ENCODE measurements at places on chromosomes 1 and 21.

- DNase-seq, result no peak
Measured at GRCh38 chr1:182681568-182681912, 2.8 kb downstream of the RGS8 start.

DNA sequence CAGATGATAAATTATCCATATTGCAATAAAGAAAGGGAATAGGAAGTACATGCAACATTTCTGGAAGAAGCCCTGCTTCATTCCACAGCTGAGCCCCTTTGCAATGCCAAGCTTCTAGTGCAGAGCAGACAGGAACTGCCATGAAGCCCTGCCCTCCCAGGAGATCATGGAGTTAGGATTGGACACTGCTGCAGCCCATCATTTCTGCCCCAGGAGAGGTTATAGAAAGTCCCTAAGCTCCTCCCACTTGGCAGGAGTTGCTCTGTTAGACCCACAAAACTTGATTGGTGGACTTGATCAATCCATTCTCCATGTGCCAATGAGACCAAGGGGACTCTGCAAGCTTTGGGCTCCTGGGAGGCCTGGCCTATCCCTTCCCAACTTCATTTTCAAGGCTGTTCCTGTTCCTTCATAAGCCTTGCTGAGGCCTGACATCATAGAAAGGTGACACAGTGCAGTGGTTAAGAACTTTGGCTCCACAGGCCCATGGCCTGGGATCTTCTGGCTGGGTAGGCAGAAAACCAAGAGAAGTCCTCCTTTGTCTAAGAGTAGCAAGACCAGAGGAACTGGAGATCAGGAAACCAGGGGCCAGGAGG, 1.3 kb upstream of the LAPTM5 start:
- no peak for DNase-seq

GRCh38 chr1:119227456-119227855, 87.0 kb upstream of the WARS2 start:
- DNase-seq, result no peak

- peak; percentile 20 for DNase-seq
Measured at GRCh38 chr1:153422450-153423068, 6.2 kb downstream of the S100A7A start.

DNA sequence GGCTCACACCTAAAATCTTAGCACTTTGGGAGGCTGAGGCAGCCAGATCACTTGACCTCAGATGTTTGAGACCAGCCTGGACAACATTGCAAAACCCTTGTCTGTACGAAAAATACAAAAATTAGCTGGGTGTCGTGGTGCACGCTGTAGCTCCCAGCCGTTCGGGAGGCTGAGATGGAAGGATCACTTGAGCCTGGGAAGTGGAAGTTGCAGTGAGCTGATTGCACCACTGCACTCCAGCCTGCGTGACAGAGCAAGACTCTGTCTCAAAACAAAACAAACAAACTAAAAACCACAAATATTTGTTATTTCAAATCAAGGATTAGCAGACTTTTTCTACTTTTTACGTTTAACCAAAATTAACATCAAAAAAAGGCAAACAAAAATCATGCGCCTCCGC, 31.3 kb downstream of the INKA2 start:
- no peak for DNase-seq

DNA sequence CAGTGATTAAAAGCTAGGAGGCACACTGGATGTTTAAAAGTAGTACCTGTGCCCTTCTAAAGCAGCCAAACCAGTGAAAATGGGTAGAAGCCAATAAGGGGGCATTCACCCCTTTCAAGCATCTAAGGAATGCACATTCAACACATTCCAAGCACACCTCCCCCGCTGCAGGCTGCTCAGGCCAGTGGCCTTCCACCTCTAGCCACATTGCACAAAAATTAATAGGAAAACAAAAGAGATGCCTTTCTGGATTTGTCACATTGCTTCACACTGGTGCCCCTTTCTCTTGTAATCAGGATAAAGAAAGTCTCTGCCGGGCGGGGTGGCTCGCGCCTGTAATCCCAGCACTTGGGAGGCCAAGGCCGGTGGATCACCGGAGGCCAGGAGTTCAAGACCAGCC, 834.0 kb downstream of the USP25 start:
- DNase-seq, result peak; percentile 45

- DNase-seq, result no peak
Measured at GRCh38 chr1:226466296-226466695, 58.4 kb upstream of the PARP1 start.

DNA sequence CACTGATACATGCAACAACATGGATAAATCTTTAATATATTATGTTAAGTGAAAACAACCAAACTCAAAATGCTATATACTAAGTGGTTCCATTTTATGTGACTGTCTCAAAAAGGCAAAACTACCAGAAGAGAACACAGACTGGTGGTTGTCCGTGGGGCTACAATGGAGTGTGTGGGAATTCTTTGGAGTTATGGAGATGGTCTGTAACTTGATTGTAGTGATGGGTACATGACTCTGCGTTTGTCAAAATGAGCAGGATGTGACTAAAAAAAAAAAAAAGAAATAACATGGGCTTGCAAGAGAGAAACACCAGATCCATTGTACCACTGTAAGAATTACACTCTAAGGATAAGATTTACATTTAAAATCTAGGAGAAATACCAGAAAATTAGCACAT, 52.2 kb upstream of the KIAA1614 start:
- DNase-seq, result no peak

GRCh38 chr1:62391369-62391971, 45.4 kb upstream of the USP1 start:
- DNase-seq, result no peak

- no peak for DNase-seq
Measured at GRCh38 chr1:16445052-16445451, 4.5 kb downstream of the NECAP2 start.

DNA sequence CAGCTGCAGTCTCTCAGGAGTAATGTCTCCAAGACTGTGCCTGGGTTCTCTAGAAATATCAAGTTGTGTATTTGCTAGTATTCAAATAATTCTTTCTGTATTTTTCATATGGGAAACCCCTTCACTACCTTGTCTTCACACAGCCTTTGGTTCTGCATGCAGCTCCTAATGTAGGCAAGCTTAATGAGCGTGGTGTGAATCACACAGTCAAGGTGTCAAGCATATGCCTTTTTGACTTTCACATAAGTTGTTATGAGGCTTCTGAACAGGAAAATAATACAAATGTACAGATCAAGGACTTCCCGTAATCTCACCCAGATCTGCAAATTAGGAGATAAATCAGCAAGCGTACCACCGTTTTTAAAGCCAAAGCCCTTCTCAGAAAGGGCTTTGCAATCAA, at the start of gene FCRL3:
FCRL3 (minus strand) TSS at position 38 of the 400 bp plus-strand sequence. CDS start 280 bp downstream, outside the sequence.
- no peak for DNase-seq

DNA sequence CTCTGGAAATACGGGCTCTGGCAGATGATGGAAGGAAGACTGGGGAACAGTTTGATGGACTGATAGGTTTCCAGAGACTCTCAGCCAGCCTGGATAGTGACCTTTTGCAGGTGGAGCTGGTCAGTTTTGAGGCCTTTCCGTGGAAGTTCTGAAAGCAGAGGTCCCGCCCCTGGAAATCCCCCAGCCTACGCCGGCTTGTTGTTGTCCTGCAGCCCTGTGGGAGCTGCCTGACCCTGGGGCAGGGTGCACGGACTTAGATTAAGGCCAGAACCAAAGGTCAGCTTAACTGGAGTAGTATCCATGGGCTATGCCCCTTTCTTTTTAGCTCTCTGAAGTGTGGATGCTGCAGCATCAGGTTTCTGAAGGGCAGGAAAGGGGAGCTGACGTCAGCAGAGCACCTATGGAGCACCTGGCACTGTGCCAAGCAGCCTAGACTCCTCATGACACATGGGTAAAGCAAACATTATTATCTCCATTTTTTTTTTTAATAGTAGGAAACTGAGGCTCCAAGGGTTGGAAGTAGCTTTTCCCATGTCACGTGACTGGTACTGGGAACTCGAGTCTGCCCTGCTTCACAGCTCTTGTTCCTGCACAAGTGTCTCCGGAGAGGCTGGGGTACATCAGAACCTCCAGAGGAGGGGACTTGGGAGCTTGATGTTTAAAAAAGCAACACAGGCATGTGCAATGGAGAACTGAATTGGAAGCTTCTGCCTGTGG, 38.5 kb downstream of the IER5 start:
- DNase-seq, result no peak

GRCh38 chr1:10050611-10051010, 17.9 kb downstream of the UBE4B start:
- DNase-seq, result no peak

GRCh38 chr1:177130451-177130945, 34.0 kb downstream of the ASTN1 start:
- DNase-seq, result no peak

GRCh38 chr21:39781331-39781730, 36.3 kb downstream of the IGSF5 start:
- DNase-seq, result no peak

DNA sequence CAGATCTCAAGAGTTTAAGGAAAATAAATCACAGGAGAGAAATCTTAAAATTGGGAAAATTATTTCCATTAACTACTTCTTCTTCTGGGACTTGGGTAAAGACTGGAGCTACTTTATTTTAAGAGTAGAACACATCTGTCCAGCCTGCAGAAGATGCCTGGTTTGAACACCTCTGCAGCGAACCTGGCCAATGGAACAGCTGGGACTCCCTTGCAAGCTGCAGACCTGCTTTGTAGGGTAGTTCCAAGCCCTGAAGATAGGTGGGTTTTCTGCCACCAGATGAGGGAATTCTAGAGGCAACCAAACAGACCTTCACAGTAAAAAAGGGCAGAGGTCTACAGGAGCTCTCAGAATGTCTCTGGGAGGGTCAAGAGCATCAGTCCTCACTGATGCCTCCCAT, 86.5 kb upstream of the CACNA1E start:
- no peak for DNase-seq

DNA sequence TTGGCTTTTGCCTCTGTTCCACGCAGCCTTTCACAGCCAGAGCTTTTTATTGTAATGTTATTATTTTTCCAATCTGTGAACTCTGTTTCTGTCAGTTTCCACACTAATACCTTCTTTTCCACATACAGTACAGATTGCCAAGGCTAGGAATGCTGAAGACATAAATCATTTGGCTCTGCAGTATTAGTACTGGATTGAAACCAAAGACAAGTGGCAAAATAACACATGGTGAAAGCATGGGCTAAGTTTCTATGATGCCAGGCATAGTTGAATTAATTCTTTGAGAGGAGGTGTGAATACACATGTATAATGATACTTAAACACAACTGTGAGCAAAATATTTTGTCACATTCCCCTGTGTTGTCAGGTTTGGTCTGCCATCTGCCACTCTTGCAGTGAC, 73.5 kb downstream of the TMEM200B start:
- DNase-seq, result no peak

DNA sequence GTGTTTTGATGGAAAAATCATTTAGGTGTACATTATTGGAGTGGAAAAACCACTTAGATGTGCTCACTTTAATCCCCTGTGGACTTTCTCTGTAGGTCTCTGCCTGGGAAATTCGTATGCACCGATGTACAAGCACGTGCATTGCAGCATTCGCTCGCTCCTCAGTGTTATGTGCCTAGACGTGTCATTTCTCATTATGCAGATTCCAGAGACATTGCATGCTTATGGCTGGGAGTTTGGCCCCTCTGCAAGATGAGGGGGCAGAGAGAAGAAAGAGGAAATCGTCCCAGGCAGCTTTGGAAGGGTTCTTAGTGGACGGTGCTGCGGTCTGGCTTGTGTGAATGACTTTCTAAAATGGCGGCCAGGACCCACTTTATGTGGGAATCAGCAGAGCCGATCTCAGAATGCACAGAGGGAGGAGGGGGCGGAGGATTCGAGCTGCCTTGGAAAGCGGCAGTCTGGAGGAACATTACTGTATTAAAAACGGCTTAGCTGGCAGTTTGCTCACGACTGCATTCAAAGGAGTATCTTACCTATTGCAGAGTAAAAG, 2.3 kb downstream of the SPEN start:
- DNase-seq, result no peak

GRCh38 chr1:205523891-205524793, 19.7 kb downstream of the CDK18 start:
- peak; percentile 50 for DNase-seq

GRCh38 chr1:192010406-192010805, 147.9 kb upstream of the RGS18 start:
- no peak for DNase-seq

DNA sequence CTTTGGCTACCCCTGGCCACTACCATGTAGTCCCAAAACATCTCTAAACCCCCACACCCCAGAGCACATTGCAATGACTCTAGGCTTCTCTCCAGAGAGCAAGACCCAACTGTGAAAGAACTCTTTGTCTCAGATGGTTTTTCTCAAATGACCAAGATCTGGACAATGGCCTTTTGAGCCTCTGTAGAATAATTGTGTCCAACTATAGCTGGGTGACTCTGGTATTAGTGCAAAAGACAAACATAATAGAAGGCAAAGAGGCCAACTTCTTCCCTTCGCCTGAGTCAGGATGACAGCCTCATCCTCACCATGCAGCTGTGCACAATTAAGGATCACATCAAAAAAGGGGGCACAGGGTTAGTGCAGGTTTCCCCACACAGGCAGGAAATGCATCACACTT, 139.6 kb downstream of the BRINP2 start:
- DNase-seq, result peak; percentile 52

DNA sequence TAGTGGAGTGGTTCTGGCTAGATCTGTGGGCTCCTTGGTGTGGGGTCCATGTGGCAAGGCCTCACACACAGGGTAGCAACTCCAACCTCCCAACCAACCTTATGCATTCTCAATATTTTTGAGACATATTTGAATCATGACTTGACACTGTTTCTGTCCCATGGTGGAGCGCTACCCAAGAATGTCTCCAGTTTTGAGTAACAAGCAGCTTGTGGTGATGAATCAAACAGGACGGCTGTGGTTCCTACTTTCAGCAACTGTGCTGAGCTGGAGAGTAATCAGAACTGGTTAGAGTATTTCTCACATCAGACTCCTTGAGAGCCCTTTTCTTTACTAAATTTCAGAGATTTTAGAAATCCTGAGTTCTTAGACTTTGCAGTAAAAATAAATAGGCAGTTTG, 3.1 kb downstream of the LCE3D start:
- peak; percentile 28 for DNase-seq

DNA sequence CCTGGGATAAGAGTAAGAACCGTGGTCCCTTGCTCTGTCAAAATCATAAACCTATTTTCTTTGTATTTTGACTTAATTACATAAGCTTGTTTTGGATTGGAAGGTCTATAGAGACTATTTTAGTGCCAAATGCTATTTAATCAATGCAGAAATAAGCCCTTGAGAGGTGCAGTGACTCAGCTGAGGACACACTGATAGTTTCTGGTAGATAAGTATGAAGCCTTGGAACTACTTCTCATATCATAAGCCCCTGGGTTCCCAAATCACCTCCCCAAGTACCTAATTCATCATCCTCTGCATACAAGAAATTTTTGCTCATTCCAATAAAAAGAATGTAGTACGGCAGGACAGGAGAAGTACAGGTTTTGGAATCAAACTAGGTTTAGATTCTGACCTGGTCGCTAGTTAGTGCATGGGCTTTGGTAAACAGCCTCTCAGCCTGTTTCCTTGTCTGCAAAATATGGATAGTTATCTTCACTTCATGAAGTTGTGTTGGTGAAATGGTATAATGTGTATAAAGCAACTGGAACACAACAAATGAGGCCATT, 3.3 kb upstream of the CD55 start:
- DNase-seq, result no peak

DNA sequence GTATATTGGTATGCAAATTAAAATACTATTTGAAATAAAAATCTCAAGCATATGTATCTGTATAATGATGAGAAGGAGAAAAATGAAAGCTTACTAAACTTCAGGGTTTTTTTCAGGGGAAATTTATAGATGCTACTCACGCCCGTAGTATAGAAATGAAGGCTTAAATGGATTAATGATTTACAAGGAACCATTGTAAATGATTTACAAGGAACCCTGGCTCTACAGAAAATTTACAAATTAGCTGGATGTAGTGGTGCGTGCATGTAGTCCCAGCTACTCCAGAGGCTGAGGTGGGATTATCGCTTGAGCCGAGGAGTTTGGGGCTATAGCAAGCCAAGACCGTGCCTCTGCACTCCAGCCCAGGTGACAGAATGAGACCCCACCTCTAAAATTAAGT, 150.5 kb downstream of the PCBP3 start:
- DNase-seq, result no peak

Measured in HS-5 (cell line).